ENCODE measurements at places on chromosomes 2 and 18. TPM values are rescaled to one million over a fixed set of nuclear protein-coding genes. Genes with fewer than 3 reads are reported as not detected.

Gene LIMS3
- 3.1 TPM for total RNA-seq

GRCh38 chr2:185640588-185640987, 98.0 kb upstream of the FSIP2 start:
- H3K4me1 ChIP-seq = no peaks in the 10 kb centered on the region
- H3K36me3 ChIP-seq = no peaks in the 10 kb centered on the region
- no peaks in the 10 kb centered on the region for H3K27me3 ChIP-seq
- H3K27ac ChIP-seq = no peak overlapping the region
- H3K4me3 ChIP-seq = no peak overlapping the region
- DNase-seq = no peak

DNA sequence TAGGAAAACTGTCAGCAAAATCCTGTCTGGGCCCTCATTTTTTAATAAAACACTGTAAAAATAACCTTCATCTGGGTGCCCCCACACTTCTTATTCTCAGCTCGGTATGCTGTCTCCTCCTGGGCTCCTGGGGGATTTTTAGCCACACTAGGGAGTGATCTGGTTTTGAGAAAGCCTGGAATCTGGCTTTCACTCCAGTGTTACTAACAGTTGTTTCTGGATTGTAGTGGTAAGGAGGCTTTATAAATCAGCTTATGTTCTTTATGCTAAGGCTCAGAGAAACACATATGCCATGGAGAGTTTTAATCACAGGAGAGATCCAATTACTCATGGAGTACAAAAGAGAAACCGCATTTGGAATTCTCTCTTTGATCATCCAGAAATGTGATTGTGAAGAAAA, 744.3 kb upstream of the SOX11 start:
- H3K27me3 ChIP-seq = no peaks in the 10 kb centered on the region
- H3K27ac ChIP-seq = no peak overlapping the region
- DNase-seq = no peak
- no peaks in the 10 kb centered on the region for H3K36me3 ChIP-seq
- H3K4me3 ChIP-seq = no peak overlapping the region

GRCh38 chr2:75320898-75321598, 121.7 kb upstream of the TACR1 start:
- H3K4me1 ChIP-seq = no peaks in the 10 kb centered on the region
- no peaks in the 10 kb centered on the region for H3K36me3 ChIP-seq
- no peak for DNase-seq
- H3K4me3 ChIP-seq = no peak overlapping the region
- peaks cover 7% of the 10 kb centered on the region for H3K27me3 ChIP-seq
- H3K27ac ChIP-seq = no peak overlapping the region

DNA sequence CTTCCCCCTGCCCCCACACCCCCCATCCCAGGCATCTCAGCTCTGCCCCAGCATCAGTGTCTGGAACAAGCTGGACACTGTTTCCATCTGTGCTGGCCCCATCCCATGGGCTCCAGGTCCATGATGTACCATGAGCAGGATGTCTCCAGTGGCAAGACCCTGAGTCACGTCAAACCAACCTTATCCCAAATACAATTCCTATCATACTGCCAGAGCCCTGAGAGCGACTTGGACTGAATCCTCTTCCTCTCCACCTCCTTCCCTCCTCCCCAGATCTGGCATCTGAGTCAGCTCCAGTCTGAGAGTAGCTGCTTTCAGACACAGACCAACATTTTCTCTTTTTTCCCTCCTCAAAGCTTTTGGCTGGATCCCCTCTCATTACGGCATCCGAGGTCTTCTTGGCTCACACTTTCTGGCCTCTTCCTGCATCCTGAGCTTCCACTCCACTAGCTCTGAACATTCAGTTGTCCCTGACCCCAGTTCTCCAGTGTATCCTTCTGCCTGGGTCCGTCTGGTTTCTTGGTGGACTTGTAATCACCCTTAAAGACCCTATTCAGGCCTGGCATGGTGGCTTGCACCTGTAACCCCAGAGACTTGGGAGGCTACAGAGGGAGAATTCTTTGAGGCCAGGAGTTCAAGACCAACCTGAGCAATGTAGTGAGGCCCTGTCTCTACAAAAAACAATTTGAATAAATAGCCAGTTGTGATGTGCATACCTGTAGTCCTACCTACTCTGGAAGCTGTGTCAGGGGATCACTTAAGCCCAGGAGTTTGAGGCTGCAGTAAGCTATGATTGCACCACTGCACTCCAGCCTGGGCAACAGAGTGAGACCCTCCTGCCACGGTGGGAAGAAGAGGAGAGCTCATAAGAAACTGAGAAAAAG, 68.3 kb downstream of the ACKR3 start:
- H3K36me3 ChIP-seq = peaks cover 3% of the 10 kb centered on the region
- DNase-seq = peak; percentile 56
- H3K4me3 ChIP-seq = no peak overlapping the region
- H3K27me3 ChIP-seq = peaks cover 11% of the 10 kb centered on the region
- peaks cover 19% of the 10 kb centered on the region for H3K4me1 ChIP-seq

All from osteocyte (in vitro differentiated cells).